ENCODE measurements at places on chromosomes 3 and 15. TPM values are rescaled to one million over a fixed set of nuclear protein-coding genes. Genes with fewer than 3 reads are reported as not detected.

Gene TTLL13
- polyA plus RNA-seq = not detected

DNA sequence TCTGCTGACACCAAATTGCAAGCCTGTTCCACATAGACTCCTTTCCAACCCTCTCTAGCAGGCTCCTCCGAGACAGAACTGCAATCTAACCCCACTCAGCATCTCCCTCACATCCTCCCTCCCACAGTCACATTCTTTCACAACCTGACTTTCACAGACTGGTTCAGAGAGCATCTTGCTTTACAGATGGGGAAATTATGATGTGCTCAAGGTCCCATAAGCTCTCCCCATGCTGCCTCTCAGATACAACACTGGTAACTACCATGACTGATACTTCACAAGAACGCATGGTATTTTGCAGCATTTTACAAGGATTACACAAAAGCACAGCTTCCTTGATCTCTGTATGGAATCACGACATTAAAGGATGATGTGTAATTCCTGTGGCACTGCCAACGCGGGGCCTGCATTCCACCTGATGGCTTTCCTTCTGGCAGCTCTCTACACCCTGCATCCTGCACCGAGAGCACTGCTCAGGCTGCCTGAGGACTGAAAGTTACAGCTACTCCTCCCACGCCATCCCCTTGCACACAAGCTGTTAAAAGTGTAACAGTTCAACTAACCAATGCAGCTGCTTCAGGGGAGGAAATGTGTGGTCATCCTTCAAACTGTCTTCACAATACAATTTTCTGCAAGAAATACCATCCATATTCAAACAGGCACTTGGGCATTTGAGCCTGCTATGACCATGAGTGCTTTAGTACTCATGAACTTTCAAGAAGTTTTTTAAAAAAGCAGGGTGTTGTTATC, 27.6 kb downstream of the TBC1D2B start:
- peak; percentile 62 for DNase-seq

GRCh38 chr15:66877477-66878271, 175.6 kb downstream of the SMAD6 start:
- peak; percentile 90 for DNase-seq

Gene RGMA
- polyA plus RNA-seq = 62.7 TPM

GRCh38 chr3:30269751-30270445, 336.5 kb upstream of the TGFBR2 start:
- DNase-seq = peak; percentile 13

GRCh38 chr3:134362670-134363380, 11.4 kb downstream of the AMOTL2 start:
- DNase-seq = no peak

DNA sequence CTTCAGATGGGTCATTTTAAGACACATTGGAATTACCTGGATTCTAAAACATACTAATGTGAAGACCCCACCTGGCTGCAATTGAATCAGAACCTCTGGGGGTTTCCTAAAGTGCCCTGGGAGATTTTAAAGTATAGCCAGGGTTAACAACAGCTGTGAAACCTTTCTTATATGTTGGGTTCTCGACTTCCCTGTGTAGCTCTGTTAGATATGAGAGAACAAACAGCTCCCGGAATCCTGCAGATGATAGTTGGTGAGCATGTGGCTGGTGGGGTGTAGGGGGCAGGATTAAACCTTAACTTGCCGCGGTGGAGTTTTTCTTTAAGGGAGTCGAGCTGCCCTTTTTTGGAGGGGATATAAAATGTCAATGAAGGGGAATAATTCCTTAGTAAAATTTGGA, 12.1 kb downstream of the PLCL2 start:
- DNase-seq = no peak

- peak; percentile 42 for DNase-seq
Observed at GRCh38 chr15:58330741-58331559, 100.8 kb upstream of the LIPC start.

DNA sequence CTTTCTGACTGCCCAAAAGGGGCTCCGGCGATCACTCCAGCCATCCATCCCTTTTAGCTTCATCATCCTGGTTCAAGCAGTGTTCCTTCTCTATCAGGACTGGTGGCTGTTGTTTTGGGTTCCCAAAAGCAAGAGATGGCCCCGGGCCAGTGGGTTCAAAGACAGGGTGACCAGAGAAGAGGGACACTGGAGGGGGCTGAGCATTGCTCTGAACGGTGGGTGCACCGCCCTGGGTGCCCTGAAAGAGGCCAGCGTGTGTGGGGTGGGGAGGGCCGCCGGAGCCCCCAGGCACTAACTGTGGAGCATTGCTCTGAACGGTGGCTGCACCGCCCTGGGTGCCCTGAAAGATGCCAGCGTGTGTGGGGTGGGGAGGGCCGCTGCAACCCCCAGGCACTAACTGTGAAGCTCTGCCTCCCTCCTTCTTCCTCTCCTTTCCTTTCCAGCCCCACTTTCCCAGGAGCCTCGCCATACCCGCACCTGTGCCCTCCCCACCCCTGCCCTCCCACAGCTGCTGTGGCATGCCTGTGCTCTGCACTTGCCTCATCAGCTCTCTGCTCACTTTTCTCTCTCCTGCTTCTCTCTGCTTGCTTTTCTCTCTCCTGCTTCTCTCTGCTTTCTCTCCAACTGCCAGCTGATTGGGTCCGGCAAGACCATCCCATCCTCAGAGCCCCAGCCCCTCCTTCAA, 37.4 kb upstream of the OR4F6 start:
- DNase-seq = no peak

Gene FBXO40
- polyA plus RNA-seq = 1.6 TPM

GRCh38 chr3:23821858-23822257, 16.1 kb downstream of the UBE2E1 start:
- DNase-seq = no peak

DNA sequence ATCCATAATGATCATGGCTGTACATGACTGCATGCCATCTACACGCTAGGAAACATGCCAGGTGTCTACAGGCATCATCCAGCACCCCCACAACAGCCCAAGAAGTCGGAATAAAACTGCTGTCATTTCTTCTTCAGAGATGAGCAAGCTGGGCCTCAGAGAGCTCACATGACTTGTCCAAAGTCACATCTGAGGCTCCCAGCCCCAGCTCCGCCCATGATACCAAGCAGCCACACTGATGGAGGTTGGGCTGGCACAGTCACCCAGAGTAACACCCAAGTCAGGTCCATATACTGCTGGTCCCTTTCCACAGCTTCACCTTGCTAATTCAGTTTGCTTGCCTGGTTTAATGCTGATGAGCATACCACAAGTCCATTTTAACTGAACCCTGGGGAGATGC, 116.6 kb downstream of the SEC22A start:
- no peak for DNase-seq

Gene C3orf49
- 0.31 TPM for polyA plus RNA-seq

DNA sequence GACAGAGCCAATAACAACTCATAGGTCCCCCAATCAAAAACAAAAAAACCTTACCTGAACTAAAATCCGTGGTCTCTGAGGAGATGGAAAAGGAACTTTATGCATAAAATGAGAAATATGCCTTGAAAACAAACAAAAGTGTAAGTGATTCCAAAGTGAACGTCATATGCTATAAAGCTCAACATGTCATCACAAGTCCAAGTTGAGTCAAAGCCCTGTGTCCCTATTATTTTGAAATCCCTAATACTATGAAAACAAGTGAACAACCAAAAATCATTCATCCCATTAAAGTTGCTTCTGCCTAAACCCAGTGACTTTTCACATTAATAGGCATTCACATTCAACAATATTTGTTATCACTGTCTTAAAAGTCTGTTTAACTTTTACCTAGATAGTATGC, 59.4 kb downstream of the DENND4A start:
- no peak for DNase-seq

DNA sequence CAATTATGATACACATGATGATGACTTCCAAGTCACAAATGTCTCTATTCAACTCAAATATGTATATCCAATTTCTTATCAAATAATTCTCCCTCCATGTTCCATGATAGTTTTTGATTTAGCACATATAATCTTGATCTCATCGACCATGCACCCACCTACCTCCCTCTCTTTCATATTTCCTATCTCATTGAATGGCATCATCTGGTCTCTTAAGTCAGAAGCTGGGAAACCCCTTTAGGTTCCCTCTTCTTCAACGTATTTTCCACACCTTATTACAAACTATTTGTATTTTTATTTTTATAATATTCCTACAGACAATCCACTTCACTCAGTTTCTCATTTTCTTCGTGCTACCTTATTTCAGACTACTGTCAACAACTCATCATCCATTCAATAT, 56.9 kb upstream of the DPH6 start:
- no peak for DNase-seq

Gene MAP1A
- polyA plus RNA-seq = 42.4 TPM

DNA sequence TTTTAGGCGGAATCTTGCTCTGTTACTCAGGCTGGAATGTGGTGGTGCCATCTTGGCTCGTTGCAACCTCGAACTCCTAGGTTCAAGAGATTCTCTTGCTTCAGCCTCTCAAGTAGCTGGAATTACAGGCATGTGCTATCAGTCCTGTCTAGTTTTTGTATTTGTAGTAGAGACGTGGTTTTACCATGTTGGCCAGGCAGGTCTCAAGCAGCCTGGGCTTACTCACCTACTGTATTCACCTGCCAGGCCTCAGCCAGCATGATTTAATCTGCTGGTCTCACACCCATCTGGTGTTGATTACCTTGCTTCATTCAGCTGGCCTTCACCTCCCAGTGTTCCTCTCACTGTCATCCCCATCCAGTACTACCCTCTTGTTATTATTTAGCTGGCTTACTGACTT, 102.0 kb downstream of the IL12A start:
- no peak for DNase-seq

Gene PLIN1
- polyA plus RNA-seq = 0.35 TPM

DNA sequence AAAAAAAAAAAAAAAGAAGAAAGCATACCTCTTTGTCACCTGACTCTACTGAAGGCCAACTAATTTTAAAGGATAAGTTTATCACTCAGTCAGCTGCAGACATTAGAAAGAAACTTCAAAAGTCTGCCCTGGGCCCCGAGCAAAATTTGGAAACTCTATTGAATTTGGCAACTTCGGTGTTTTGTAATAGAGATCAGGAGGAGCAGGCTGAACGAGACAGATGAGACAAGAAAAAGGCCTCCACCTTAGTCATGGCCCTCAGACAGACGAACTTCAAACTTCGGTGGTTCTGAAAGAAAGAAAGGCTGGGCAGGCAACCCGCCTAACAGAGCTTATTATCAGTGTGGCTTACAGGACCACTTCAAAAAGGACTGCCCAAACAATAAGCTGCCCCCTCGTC, 18.5 kb downstream of the GLDN start:
- no peak for DNase-seq

GRCh38 chr3:188306435-188307005, 152.6 kb downstream of the LPP start:
- no peak for DNase-seq

GRCh38 chr3:116618930-116619329, 90.6 kb upstream of the TUSC7 start:
- no peak for DNase-seq

DNA sequence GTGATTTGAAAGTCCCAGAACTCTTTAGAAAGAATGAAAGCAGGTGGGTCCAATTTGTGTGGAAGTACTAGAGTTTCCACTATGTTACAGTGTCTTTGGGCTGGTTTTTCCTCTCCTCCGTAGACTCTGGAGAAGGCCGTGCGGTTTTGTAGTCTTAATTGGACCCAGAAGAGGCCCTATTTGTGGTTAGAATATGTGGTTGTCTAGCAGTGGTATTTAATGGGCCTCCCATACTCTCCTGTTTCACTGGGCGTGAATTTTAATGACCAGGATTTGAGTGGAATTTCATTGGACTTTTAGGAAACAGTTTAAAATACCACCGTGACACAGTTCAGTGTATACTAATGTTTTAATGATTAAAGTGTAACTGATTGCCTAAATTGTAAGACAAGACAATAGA, 182.3 kb downstream of the BBX start:
- DNase-seq = no peak

Gene DYNLT2B
- 12.0 TPM for polyA plus RNA-seq

DNA sequence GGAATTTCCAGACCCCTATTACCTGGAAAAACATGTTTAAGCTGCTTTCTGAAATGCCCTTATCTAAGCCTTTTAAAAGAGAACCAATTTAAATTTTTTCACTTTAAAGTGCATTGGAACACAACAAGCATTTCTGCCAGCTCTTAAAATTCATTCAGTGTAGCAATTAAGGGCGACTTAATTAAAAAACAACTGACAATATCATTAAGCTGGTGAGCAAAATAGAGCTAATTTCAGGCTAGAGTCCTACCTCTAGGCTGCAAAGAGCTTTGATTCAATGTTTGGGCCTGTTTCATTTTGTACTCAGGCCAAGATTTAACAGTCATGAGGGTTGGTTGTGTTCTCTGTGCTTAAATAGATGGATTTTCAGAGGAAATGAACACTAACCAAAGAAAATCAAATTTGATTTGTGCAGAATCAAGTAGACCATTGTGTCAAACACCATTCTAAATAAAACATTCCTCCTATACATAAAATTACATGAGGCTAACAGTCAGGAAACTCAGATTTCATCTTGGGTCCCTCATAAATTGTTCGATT, 114.6 kb downstream of the TMEM108 start:
- no peak for DNase-seq
